CD14-positive monocyte (primary cell): ENCODE measurements at places on chromosomes 13 and 19. TPM values are rescaled to one million over a fixed set of nuclear protein-coding genes. Genes with fewer than 3 reads are reported as not detected.

GRCh38 chr19:28456708-28457320, 756.1 kb downstream of the UQCRFS1 start:
- no peak for DNase-seq

ZNF790 gene
- polyA plus RNA-seq = 2.7 TPM

DNA sequence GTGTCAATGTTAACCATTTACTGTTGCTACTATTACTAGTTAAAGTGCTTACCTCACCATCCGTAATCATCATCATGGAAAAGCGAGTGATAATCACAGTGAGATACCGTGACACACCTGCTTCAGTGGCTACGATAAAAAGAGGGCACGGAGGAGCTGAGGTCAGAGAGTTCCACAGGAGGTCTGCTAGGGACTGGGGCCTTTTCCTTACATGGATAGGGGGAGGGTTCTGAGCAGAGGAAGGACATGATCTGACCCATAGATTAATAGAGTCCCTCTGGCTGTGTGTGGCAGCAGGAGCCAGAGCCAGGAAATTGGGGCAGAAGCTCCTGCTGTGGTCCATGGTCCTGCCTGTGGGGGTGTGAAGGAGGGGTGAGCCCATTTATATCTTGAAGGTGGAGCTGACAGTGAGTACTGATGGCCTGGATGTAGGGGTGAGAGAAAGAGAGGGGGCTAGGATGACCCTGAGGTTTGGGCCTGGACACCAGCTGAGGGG, 136.7 kb downstream of the SIPA1L3 start:
- no peak for DNase-seq

SLC7A10 gene
- 0.52 and 0.60 TPM in 2 replicates for polyA plus RNA-seq

FOSB gene
- 28.2 TPM for polyA plus RNA-seq

GRCh38 chr13:96202315-96202714, 112.4 kb downstream of the HS6ST3 start:
- no peak for DNase-seq

DNA sequence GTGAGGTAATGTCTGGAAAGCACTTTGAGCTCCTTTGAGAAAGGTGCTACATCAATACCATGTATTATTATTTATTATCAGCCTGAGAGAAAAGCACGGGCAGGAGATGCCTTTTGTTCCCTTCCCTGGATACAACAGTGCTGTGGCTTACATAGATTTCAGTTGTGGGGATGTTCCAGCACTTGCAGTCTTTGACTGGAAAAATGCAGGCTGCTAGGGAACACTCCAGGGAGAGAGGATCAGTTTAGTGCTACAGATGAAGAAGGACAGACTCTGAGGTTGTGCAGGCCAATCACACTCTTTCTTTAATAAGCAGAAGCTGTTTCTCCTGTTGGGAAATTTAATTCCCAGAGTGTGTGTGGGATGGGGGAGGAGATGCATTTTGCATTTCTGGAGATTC, 94.5 kb upstream of the OBI1 start:
- no peak for DNase-seq

DNA sequence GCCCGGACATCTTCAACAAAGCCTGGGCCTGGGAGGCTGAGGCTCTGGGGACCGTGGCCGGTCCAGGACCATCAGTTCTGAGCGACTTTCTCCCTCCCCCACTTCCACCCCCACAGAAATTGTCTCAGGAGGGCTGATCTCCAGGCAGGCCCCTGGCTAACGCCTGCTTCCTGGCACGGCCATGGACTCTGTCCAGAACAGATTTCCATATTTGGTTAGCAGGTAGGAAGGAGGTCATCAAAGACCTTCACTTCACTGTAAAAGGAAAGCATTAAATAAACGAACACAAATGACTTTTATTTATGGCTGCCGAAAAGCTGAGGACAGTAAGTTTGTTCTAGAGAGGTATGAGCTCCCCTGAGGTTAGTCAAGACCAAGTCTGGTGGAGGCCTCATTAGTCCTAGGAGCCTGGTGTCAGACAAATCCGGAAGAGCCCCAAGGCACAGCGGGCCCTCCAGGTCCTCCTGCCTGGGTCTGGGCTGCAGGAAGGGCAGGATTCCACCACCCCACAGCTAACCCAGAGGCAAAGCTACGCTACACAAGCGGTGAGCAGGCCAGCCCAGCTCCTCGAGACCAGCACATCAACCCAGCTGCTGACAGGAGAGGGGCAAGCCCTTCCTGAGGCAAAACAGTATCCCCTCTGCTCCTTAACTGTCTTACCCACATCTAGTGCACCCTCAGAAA, 4.6 kb upstream of the PLPP2 start:
- DNase-seq = no peak

GRCh38 chr19:49374665-49375434, 11.2 kb downstream of the DKKL1 start:
- no peak for DNase-seq

DNA sequence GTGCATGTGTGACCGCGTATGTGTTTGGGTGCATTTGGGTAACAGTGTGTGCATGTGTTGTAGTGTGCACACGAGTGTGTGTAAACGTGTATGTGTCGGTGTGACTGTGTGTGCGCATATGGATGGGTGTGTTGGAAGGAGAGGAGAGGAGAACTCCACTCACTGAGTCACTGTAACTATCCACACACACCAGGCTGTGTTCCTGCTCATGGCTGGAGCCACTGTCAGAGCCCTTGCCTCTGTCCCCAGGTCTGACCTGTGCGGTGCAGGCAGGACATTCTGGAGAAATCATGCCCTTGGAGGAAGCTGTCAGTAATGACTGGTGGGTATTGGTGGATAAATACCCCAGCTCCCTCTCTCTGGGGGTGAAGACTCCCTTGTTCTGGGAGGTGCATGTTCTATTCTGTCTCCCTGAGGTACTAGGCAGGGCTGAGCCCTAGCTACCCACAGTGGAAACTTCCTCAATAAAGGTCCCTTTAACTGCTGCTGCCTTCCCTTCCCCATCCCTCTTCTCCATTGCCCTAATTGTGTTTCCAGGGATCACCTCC, 48.4 kb downstream of the CYP4F22 start:
- DNase-seq = no peak

- DNase-seq = no peak
Observed at GRCh38 chr13:63393112-63393511, 1977.5 kb upstream of the PCDH20 start.

KLK12 gene
- not detected for polyA plus RNA-seq

GRCh38 chr13:111114362-111115060, 599 bp upstream of the ARHGEF7 start:
- DNase-seq = no peak
